ENCODE measurements at places on chromosomes 2 and 18.

DNA sequence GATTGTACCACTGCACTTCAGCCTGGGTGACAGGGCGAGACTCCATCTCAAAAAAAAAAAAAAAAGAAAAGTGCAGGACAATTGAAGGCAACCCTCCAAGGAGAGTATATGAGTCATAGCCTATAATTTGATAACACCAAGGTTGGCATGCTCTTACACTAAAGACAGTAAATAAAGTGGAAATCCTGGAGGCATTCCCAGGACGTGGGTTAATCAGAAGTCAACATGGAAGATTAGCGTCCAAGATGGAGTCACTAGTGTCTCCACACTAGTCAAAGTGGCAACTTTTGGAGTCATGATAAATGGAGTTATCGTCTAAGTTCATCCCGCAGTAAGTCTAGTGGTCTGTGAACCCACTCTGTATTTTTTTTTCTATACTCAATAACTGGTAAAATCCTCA lies 21.2 kb upstream of the UGGT1 start:
- no peak for DNase-seq

- DNase-seq, result no peak
Measured at GRCh38 chr2:213067888-213068287, 83.5 kb downstream of the IKZF2 start.

DNA sequence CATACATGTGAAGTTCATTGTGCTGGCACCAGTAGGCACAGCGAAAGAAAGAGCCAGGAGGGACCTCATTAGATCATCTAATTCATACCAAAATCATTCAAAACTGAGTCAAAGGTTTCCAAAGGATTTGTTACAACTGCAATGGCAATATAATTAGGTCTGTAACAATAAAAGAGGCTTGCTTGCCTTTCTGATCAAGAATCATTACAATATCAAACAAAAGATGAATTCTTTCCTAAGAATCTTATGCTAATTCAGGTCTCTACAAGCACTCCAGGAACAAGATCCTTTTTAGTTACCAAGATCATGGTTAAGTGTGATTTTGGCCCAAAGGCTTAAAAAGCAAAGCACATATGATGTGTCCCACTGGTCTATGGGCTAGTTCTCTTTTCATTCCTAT lies 41.9 kb upstream of the ITPRID2 start:
- no peak for DNase-seq

DNA sequence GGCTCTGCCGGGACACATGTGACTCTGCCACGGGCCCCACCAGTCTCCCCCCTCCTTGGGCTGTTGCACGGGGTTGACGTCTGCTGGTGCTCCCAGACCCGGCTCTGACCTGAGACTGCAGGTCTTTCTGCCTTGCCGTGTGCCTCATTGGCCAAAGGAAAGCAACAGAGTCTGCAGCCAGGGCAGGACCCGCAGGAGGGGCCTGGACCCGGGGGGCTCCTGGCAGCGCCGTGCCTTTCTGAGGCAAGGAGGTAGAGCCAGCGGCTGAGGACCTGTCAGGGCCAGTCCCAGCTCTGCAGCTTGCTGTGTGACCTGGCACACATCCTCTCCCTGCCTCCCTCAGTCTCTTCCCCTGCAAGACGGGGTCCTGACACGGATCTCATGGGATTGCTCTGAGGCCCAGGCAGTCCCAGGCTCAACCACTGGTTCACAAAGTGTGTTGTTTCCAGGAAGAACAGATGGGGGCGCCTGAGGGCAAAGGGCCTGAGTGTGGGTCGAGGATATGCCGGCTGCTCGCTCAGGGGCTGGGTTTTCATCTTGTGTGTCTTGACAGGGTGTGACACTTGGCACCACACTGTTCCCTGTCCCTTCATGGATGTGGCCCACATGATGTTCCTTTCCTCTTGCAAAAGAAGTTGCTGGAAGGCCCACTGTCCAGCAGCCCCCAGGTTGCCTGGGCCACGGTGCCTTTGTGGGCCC lies 9.0 kb downstream of the CAPN10 start:
- peak; percentile 35 for DNase-seq

GRCh38 chr2:76197842-76198448 lies 487.2 kb upstream of the GCFC2 start:
- peak; percentile 66 for DNase-seq

GRCh38 chr18:26685438-26686157 lies 137.2 kb upstream of the KCTD1 start:
- no peak for DNase-seq

- no peak for DNase-seq
Measured at GRCh38 chr2:227610123-227610522, 4.5 kb downstream of the SCYGR3 start.

DNA sequence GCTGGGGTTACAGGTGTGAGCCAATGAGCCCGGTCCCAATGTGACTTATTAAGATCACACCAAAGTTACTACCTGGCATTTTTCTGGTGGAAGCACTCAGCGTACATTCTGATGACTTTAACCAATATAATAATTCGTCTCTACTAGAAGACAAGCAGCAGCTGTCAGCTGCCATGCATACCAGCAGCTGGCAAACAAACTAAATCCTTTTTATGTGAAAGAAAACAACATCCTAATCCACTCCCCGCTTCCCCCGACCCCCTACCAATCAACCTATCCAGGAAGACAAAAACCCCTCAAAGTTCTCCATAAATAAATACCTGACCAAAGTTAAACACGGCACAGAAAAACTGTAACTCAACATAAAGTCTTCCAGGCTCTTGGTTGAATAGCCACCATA lies 42.1 kb downstream of the GPR155 start:
- no peak for DNase-seq

DNA sequence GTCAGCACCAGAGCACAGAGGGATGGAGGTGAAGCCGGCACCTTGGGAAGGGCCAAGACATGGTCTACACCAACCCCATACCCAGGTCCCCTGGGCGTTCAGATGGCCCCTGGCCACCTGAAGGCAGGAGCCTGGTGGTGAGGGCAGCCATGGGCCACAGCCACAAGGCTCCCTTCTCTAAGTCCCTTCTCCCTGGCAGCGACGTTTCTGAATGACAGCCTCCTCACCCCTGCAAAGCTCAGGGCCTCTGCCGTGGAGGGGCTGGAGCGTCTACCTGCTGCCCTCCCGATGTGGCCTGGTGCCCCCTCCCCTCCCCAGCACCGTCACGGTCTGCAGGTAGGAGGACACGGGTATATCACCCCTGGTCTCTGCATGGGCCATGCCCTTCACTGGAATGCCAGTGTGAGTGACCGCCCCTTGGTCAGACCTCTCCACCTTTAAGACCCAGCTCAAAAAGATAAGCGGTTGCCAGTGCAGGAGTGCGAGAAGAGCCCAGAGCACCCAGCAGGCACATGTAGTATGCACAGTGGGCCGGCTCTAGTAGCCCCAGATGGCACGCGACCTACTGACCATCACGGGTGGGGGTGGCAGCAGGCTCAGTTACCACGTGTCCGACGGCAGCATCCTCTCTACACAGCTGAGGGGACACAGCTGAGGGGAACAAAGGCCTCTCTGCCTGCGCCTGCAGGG lies 46.6 kb downstream of the HS6ST1 start:
- DNase-seq, result no peak

GRCh38 chr2:241649404-241649803 lies 11.9 kb downstream of the ATG4B start:
- DNase-seq, result no peak

- DNase-seq, result no peak
Measured at GRCh38 chr2:128344101-128344500, 25.4 kb upstream of the HS6ST1 start.

- DNase-seq, result peak; percentile 35
Measured at GRCh38 chr18:76495006-76495370, at the start of gene ZNF516. ZNF516 (minus strand) TSS chr18:76495242; CDS start chr18:76443054, 52,188 bp downstream.

DNA sequence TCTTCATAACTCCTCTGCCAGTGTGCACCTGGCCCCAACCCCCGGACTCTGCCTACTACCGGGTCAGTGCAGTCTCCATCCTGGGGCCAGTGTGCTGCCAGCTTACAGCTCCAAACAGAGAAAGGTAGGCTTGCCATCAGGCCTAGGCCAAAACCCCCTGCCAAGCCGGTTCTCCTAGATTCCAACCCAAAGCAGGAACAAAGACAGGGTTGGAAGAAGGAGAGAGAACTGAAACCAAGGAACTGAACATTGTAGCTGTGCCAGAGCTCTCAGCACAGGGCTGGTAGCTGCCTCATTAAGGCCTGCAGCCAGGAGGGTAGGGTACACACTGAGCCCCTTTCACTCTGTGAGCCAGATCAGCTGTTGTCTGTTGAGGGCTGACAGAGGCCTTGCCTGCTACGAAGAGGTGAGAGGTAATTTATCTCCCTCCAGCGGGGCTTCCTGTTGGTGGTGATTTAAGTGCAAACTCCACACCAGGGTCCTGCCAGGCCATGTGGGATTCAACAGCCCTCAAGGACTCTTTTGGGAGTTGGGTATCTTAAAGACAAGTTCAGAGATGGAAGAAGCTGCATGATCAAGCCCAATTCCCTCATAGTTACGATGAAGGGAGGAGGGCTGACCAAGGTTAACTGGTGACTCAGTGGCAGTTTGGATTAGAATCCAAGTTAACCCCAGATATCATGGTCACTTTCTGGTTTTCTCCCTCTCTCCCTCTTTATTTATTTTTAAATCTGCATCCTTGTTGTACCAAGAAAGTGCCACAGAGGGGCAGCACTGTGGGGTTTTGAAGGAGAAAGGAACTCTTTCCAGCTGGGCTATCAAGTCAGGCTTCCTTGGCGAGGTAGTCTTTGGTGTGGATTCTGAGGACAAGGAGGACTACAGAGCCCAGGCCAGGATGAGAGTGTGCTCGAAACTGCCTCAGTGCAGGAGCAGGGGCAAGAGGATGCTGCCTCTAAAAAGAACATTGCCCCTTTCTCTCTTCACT lies 48.1 kb downstream of the CYRIA start:
- DNase-seq, result peak; percentile 61

DNA sequence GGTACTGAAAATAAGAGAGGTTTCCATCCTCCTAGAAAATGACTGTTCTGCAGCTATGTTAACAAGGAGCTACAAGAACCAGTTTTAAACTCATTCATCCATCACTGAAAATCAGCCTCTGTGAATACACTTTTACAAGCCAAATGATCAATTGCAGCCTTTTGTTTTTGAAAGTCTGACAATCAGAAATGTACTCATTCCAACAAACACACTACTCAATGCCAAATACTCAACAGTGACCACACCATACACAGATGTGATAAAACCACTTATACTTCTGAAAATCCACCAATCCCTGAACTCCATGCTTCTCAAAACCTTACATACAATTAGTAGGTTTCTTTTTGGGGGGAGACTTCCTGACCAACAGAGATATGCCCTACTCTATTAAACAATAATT lies 663.9 kb upstream of the CHAC2 start:
- DNase-seq, result no peak

DNA sequence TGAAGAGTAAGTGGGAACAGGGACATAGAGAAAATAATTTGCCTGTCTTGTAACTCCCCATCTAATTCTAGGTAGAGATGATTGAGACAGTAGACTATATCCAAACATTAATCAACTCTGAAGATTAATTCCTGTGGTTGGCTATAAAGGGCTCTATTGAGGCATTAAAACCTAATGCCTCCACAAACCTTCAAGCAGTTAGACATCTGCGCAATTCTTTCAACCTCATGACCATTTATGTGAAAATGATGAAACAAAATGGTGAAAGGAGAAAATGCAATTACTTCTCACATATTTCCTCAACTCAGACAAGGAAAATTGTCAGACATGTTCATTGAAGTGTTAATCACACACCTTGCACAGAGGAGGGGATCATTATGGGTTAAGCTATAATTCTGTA lies 164.5 kb upstream of the MYT1L start:
- no peak for DNase-seq

- no peak for DNase-seq
Measured at GRCh38 chr2:20104900-20105545, 53.6 kb upstream of the LAPTM4A start.

- peak; percentile 28 for DNase-seq
Measured at GRCh38 chr2:225041207-225041850, 939 bp downstream of the DOCK10 start.

GRCh38 chr18:2994603-2995432 lies 18.1 kb downstream of the LPIN2 start:
- no peak for DNase-seq

- DNase-seq, result no peak
Measured at GRCh38 chr2:233075966-233076339, 15.8 kb downstream of the INPP5D start.

DNA sequence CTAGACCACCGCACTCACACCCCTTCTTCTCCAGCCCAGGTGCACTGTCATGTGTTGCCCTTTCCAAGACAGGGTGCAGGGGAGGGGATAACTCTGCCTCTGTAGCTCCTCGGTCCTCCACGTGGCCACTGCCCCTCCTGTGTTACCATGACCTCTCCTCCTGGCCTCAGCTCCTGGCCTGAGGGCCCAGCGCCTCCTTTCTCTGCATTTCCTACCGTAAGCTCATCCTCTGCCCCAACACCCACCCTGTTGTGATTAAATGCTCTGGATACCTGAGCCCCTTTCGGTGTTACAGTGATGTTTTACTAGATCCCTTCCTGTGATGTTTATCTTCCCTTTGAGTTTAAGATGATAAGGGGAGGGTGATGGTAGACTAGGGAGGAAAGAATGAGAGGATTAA lies 242.3 kb downstream of the PTPRM start:
- DNase-seq, result no peak

GRCh38 chr2:64457524-64457923 lies 3.6 kb downstream of the LGALSL start:
- DNase-seq, result no peak

- no peak for DNase-seq
Measured at GRCh38 chr2:174827371-174828369, 63.4 kb upstream of the CHRNA1 start.

DNA sequence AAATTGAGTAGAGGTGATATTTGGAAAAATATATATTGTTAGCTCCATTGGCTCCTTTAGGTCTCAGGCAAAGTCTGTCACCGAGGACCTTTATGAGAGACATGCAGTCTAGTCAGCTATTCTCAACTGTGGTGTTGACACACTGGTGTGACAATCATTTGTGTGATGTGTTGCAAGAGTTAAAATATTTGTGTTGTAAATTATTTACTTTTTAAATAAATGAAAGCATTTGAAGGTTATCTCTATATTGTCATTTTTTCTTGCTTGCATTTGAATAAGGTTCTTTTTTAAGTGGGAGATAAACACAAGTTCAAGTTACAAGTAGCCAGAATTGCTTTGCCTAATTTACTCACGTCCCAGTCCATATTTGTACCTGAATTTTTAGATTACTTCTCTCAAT lies 4.3 kb downstream of the REL start:
- peak; percentile 34 for DNase-seq

GRCh38 chr2:120762341-120763061 lies 26.8 kb downstream of the GLI2 start:
- no peak for DNase-seq

GRCh38 chr2:117801826-117802225 lies 12.7 kb upstream of the DDX18 start:
- DNase-seq, result no peak

GRCh38 chr2:24893934-24894333 lies 26.1 kb downstream of the ADCY3 start:
- DNase-seq, result no peak

- no peak for DNase-seq
Measured at GRCh38 chr2:174059884-174060244, 94.7 kb upstream of the SP3 start.

DNA sequence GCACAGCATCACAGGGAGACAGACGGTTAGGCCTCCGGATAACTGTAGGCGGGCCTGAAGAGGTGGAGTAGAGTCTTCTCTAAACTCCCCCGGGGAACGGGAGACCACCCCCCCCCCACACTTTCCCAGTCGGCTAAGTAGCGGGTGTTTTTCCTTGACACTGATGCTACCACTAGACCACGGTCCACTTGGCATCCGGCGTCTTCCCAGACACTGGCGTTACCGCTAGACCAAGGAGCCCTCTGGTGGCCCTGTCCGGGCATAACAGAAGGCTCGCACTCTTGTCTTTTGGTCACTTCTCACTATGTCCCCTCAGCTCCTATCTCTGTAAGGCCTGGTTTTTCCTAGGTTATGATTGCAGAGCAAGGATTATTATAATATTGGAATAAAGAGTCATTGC lies 25.7 kb upstream of the NCL start:
- no peak for DNase-seq
